Activated CD8-positive, alpha-beta memory T cell treated with anti-CD3 and anti-CD28 coated beads, Interleukin-2, amount 50 U/mL, for 4 hours (primary cell): ENCODE measurements at places on chromosomes 12 and 14.

GRCh38 chr14:78950649-78951048 is 780.5 kb downstream of the NRXN3 start:
- DNase-seq: no peak

- no peak for DNase-seq
These were observed 336.7 kb downstream of the ADGRD1 start for GRCh38 chr12:131290255-131290959.

DNA sequence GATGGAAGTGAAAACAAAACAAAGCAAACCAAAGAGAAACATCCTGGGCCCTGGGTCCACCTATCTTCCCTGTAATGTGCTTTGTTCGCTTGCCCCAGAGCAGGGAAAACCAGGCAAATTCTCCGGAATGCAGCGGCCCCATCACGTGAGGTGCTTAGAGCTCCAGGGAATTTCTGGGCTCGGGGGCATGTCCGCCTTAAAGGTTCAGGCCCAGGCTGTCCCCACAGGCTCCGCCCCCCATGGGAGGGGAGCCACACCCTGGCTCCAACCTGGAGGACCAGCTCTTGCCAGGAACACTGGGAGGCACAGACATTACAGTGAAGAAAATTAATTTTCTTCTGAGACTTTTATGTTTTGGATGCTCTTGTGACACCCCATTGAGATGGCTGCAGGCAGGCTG is 69.9 kb downstream of the RBM19 start:
- no peak for DNase-seq

DNA sequence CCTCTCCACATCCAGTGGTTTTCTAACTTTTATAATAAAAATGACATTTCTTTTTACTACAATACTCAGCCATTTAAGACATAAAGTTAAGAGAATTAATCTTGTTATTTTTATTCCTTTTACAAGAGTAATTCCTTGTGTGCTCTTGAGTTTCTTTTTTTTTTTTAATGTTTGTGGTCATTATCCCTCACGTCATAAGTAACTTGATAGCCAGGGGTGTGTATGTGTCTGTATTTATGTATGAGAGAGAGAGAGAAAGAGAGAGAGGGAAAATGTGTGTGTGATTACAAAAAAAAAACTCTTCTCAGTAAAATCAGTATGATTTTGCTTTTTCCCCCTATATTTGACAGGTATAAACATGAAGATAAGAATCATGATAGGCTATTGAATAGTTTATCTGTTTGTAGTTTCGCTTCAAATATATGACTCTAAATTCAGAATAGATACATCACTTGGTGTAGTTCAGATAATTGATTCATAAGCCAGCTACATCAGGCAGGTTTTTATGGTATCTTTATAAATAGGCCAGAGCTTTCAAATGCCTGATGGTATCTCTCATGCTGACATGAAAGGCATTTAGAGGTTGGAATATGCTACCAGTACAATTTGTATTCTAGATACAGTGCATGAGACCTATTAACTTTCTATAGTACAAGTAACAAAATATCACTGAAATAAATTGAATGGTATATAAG is 34.9 kb downstream of the RERGL start:
- no peak for DNase-seq

- DNase-seq: no peak
These were observed 6.7 kb downstream of the DDX47 start for GRCh38 chr12:12819752-12820311.

- DNase-seq: no peak
These were observed 182.2 kb downstream of the NOVA1 start for GRCh38 chr14:26415618-26416123.

- no peak for DNase-seq
These were observed 79.0 kb upstream of the PRKD1 start for GRCh38 chr14:30006695-30007094.

DNA sequence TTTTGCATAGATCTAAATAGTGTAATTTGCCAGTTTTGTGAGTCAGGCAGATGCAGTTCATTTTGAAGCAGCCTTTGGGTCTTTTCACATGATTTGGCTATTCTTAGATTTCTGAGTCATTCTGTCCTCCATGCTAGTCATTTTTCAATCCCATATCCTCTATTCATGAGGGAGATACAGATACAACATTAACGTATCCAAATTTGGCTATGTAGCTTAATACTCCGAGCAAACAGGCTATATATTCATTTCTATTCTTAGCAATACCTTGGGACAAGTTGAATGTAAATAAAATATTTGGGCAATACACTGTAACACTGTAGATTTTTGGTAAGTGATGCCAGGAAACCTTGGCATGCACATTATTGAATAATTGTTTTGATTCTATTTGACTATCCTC is 270.7 kb upstream of the PDE3A start:
- DNase-seq: no peak

- no peak for DNase-seq
These were observed 53.4 kb downstream of the SPTB start for GRCh38 chr14:64826333-64826732.

DNA sequence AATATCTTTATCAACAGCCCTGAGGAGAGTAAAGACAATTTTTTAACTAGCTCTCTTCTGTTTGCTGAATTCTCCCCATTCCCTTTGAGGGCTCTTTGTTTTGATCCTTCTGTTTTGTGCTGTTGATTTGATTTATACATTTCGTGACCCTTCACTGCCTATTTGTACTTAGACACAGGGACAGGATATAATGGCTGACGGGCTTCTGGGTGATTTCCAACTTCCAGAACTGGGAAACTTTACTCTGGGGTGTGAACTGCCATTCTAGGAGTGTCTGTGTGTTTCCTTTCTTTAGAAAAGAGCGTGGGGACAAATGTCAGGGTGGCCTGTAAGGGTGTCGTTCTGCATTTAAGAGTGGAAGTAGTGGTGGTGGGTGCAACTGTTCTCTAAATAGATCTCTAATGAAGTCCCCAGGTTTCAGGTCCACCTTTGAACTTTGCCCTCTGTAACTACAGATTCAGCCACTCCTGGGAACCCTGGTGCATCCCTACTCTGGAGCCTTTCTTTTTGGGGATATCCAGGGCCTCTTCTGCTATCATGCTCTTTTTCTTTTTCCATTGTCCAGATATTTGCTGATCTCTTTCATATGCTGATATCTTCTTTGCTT is 22.3 kb upstream of the SSPN start:
- DNase-seq: no peak

DNA sequence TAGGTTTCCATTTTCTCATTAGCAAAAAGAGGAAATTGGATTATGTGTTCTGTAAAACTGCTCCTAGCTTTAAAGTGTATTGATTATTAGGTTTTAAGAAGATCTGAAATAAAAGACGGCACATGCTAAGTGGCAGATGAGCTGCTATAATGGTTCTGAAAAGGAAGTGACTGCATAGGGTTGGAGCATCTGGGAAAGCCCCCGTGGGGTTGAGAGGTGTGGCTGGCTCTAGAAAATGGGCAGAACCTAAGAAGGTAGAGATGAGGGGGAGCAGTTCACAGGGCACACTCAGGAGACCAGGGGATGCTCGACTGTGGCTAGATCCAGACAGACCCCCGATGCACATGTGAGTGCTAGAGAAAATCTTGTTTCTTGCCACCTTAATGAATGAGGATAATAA is 1.9 kb downstream of the IFNG-AS1 start:
- peak; percentile 39 for DNase-seq

DNA sequence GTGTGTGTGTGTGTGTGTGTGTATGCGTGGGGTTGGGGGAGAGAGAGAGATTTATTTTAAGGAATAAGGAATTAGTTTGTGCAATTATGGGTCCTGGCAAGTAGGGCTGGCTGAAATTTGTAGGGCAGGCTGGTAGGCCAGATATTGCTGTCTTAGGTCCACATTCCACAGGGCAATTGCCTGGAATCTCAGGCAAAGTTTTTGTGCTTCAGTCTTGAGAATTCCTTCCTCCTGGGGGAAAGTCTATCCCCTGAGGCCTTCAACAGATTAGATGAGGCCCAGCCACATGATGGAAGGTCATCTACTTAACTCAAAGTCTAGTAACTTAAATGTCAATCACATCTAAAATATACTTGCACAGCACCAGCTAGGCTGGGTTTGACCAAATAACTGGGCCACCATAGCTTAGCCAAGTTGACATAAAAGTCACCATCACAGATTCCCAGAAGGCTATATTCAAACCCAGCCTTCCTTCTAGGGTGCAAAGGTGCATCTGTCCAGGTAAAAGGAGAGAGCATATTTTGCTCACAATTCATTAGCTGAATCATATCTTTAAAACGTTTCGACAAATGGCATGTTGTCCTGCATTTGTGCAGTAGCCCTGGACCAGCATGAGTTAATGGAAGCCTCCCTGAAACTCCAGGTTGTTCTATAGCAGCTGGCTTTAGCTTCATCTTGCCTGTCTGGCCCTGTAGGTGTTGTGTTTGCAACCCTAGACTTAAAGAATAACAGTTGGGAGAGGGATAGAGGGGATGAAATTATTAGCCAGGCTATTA is 63.1 kb downstream of the C14orf132 start:
- DNase-seq: no peak

DNA sequence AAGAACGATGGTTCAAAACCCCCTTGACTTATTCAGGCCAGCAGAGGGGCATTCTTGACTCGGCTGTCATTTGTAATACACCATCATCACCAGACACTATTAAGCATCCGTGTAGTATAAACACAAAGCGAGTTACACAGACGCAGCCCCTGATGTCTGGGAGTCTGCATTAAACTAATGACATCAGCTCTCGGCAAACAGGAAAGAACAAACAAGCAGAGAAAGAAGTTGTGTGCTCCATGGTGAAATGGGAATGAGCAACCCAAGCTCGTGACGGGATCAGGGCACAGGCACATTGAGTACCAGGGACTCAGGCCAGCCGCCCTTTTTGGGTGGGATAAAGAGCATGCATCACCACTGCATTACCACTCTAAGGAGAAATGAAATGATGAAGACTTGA is 460.1 kb downstream of the MED13L start:
- no peak for DNase-seq

DNA sequence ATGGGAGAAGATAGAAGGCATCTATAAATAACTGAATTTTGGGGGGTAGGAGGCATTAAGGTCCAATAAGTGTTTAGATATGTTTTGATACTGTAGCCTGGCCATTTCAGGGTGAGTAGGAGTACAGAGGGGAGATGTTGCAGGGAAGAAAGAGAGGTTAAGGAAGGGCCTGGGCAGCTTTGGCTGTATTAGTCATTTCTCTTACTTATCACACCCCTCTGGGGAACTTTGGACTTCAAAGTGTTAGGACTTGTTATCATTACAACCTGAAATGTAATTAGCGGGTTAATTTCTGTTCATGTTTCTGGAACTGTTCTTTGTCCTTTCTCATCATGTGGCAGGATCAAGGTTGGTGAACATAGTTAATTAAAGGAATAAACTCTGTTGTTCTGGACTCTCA is 40.3 kb downstream of the SUSD6 start:
- no peak for DNase-seq

- no peak for DNase-seq
These were observed 2.4 kb upstream of the GPR65 start for GRCh38 chr14:88002421-88003075.

DNA sequence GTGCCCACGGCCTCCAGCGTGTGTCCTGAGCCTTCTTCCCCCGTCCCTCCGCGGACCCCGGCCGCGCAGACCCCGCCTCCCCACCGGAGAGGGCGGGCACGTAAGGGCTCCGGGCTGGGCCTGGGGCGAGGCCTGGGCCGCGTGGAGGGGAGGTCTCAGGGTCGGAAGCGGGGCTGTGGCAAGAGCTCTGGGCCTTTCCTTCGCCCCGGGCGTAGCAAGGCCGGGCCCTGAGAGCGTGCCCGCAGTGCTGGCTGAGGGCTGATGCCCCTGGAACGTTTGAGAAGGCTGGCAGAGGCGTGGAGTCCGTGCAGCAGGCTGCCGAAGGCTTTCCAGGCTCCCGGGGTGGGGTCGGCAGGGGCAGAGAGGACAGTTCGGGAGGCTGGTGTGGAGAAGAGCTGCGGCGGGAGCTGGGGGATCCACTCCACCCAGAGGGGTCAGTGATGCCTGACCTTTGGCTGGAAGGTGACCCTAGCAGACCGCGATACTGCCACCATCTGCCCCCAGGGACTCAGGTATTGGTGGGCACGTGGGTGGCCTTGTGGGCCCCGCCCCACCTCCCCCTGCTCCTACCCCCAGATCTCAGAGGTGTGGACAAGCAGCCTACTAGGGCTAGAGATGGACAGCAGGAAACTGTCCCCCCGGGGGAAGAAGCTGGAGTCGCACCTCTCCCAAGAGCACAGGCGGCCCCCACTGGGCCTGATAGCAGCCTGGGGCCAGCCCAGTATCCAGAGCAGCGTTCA is 558 bp downstream of the TEX22 start:
- DNase-seq: no peak
